ENCODE measurements at places on chromosomes 3 and 15.

DNA sequence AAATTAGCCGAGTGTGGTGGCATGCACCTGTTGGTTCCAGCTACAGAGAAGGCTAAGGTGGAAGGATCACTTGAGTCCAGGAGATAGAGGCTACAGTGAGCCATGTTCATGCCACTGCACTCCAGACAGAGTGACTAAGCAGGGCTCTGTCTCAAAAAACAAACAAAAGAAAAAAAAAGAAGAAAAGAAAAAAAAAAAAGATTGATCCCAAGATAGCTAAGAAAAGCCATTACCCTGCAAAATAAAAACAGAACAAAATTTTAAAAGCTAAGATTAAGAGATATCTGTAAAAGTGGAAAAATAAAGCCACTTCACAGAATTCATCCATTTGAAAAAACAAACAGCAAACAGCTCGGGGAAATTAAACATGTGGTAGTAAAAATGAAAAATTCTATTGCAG is 23.8 kb downstream of the LRRC2 start:
- no peak for DNase-seq

- DNase-seq: no peak
These were observed 47.7 kb downstream of the MYO5A start for GRCh38 chr15:52480990-52481389.

DNA sequence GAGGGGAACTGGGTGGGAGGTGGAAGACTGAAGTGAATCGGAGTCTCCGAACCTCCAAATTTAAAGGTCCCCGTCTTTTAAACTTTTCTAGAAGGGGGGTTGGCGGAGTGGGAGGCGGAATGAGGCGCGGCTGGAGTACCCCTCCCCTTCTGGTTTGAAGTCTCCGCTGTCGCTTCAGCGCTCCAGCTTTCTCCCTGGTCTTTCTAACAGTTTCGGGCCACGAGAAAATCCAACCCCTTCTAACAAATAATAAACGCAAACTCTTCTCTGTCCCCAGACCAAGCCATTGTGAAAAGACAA is 2.5 kb upstream of the MECOM start:
- no peak for DNase-seq

- no peak for DNase-seq
These were observed 149.0 kb downstream of the PDZRN3 start for GRCh38 chr3:73475717-73476116.

- DNase-seq: no peak
These were observed 27.0 kb downstream of the C2CD4B start for GRCh38 chr15:62138124-62138523.

DNA sequence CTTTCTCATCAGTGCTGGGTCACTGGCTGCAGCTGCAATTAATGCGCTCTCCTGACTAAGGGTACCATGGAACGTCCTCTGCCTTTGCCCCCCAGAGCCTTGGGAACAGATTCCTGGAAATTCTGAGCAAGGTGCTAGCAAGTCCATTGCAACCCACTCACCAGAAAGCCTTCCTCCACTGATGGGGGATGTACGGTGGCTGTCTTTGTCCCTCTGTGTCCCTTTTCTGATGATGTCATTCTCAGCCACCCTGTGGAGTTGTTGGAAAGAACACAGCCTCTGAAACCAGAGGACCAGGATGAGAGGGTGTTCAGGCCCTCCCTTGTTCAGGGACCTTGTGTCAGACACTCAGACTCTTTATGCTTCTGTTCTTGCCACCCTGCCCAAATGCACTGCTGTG is 38.1 kb upstream of the ZBTB38 start:
- no peak for DNase-seq

GRCh38 chr3:192866804-192867203 is 50.9 kb downstream of the MB21D2 start:
- no peak for DNase-seq

DNA sequence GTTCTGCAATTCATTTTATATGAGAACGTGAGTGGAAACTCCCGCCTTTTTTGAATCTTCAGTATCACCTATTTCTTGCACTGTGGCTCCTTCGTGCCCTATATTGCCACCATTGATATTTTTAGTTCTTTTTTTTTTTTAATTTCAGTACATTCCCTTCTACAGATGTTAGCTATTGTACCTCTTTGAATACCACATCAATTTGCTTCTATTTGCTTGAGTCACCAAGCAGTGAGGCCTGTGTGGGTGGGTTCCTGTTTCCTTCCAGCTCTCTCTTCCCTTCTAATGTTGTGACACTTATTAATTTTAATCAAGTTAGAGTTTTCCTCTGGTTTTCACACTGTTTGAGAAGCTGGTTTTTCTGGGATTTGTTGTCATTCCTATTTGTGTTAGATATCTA is 8.7 kb downstream of the HACD2 start:
- no peak for DNase-seq

GRCh38 chr15:77859491-77860060 is 217.9 kb downstream of the TBC1D2B start:
- DNase-seq: no peak

GRCh38 chr3:160874736-160875135 is 118.7 kb downstream of the PPM1L start:
- no peak for DNase-seq

GRCh38 chr15:83206526-83207008 is 1.1 kb downstream of the HDGFL3 start:
- DNase-seq: no peak

DNA sequence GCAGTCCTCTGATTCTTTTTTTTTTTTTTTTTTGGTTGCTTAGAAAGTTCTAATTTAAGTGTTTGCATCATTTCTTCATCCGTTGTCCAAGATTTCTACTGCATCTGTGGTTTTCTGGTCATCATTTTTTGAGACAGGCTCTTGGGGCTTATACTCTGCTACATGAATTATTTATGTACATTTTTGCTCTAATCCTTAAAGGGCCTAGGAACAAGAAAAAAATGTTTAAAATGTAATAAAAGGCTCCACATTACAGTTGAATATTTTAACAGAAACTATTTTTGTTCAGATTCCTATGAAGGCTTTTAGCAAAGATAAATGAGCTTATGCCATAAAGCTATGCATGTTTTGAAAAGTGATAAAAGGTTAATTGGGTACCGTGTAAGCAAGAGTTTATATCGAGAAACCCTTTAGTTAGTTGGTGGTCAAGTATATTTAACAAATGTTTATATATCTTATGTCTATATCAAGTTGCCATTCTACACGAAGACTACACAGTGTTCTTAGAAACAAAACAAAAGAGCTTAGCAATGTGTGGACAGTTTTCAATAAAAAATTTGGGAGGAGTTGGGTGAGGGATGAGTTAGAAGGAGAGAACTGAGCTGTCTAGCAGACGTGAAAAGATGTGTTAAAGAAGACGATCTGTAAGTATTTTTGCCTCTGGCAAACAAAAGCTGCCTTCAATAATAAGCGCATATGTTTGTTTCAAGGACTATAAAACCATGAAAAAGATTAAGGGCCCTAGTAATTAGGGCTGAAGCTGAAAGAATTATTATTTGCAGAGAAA is 563.6 kb upstream of the NAALADL2 start:
- DNase-seq: no peak

GRCh38 chr3:59469948-59470723 is 420.3 kb upstream of the CFAP20DC start:
- no peak for DNase-seq

DNA sequence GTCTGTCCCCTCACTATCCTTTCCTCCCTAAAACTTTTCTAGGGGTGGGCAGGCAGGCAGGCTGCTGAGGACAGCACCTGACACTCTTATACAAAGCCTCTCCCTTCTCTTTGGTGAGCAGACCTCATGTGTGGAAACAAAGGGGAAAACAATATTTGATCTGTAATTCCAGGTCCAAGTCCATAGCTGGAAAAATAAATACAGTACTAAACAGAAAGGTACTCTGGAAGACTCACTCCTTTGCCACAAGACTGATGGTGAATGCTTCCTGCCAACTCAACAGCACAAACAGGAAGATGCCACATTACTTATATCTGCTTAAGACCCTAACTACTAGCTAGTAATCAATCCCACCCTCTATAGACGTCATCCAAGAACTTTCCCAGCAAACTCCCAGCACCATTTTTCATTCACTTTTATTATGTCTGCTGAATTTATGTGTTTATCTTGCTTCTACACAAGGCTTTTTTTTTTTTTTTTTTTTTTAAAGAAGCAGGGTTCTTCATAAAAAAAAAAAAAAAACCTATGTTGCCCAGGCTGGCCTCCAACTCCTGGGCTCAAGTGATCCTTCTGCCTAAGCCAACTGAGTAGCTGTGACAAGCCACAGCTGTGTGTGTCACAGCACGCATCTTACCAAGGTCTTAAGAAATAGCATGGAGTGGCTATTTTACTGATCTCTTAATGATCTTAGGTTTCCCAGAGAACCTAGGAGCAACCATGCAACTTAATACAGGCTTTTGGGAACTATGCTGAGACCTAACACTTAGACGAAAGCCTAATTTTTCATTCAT is 44.2 kb upstream of the CSPG5 start:
- DNase-seq: no peak

GRCh38 chr15:74423431-74424257 is 10.1 kb downstream of the SEMA7A start:
- DNase-seq: no peak

DNA sequence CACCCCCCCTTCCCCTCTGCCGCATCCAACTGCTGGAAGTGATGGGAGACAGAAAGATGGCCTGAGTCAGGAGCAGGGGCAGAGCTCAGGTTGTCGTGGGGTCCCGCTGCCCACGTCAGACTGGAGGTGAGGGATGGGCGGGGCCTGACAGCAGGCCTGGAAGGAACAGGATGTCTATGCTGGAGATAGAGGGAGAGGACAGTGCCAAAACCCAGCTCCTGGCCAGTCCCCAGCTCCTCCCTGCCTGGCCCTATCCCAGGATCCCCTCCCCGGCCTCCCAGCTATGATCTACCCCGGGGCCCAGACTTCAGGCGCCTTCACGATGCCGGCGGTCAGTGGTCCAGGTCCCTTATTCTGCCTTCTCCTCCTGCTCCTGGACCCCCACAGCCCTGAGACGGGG is at the start of gene LMAN1L:
LMAN1L (plus strand) TSS at position 303 of the 400 bp plus-strand sequence; CDS start at position 323, 20 bp downstream.
- no peak for DNase-seq

- DNase-seq: no peak
These were observed 6.6 kb downstream of the SPCS1 start for GRCh38 chr3:52712291-52713212.

GRCh38 chr15:90872486-90873184 is 4.2 kb downstream of the FURIN start:
- no peak for DNase-seq

GRCh38 chr15:89335298-89336041 is 846 bp upstream of the POLG start:
- no peak for DNase-seq

GRCh38 chr3:125294411-125294810 is 80.7 kb downstream of the ZNF148 start:
- DNase-seq: no peak

- no peak for DNase-seq
These were observed 329.8 kb upstream of the RASGRP1 start for GRCh38 chr15:38894243-38894948.

DNA sequence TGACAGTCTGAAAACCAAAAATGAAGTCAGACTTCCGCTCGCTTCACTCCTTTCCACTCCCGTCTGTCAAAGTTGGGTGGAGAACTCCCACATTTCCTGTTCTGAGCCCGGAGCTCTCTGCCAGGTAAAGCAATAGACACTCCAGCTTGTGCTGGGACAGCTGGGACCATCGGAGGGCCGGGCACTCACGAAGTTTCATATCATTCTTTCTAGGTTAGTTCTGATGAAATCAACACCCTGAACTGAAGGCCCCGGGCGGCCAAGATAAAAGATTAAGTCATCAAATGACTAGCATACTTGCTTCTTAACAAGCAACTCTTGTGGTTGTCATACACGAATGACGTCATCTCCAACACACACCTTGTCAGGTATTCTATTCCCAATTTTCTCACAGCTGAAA is 42.1 kb downstream of the MAGI1 start:
- DNase-seq: no peak

GRCh38 chr3:187252311-187252710 is 39.2 kb downstream of the MASP1 start:
- DNase-seq: no peak

DNA sequence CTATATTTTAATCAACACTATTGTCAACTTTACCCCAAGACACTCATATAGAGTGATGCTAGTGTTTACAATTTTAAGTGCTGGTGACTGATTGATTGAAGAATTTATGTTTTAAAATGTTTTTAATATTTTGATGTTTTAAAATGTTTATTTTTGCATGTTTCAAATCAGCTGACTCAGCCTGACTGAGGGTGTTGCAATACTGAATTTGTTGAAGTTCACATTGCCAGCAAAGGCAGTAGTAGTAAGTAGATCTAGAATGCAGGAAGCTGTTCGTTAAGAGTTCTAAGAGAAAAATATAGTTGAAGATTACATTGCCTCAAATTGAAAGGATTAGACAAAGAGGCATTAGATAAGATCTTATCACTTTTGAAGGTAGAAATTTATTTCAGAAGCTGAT is 977.6 kb downstream of the IGSF11 start:
- DNase-seq: no peak

- no peak for DNase-seq
These were observed 293.4 kb upstream of the TBC1D5 start for GRCh38 chr3:18035641-18036449.

All from stimulated activated CD8-positive, alpha-beta memory T cell treated with anti-CD3 and anti-CD28 coated beads, Interleukin-4, amount 100 ng/mL, for 1 hour (primary cell).